Left hindlimb (tissue), 1 donor: ENCODE measurements at places on chromosomes 5 and 9.

DNA sequence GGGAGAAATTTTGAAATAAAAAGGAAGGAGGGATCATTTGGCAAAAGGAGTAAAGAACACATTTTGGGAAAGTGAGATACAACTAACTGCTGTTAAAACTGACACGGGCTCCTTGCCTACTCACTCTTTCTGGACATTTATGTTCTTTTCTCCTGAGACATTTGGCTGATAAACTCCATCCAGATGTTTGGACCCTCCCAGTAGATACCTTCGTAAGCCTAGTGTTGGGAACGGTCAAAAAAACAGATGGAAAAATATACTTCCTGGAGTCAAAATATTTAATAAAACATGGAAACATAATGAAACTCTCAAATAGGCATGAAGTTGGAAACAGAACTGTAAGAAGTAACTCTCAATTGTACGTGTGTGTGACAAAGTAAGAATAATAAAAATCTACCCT is 360.1 kb upstream of the RIOK2 start:
- DNase-seq = no peak

DNA sequence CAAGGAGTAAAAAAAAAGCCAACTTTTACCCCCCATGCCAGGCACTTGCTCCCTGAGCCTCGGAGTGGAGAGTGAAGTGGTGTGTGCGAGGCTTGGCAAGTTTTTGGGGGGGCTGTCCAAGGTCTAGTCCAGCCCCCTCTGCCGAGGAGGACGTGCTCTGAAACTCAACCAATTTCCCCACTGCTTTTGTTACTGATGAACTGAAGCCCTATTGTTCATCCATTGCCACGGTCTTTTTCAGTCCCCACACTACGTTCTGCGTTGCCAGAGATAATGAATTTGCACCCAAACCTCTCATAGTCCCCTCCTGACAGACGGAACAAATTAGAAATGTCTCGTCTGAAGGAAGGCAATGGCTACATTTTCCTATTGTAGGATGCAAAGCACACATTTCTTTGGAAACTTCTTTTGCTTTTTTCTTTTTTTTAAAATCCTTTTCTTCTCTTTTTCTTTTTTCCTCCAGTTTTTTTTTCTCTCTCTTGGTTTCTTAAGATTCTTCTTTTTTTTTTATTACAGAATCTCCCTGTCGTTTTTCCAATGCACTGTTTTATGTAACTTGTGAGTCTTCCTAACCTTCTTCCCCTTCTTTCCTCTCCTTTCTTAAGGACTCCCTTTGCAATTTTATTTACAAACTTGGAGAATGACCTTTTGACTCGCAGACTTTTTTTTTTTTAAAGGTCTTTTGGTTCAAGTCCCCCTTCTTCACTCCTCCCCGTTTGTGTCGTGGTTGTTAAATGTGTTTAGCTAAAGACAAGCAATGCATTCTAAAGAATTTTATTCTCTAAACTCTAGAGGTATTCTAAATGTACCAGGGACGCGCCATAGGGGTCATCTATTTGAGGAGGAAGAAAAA is 209.5 kb downstream of the MEF2C start:
- DNase-seq = no peak

DNA sequence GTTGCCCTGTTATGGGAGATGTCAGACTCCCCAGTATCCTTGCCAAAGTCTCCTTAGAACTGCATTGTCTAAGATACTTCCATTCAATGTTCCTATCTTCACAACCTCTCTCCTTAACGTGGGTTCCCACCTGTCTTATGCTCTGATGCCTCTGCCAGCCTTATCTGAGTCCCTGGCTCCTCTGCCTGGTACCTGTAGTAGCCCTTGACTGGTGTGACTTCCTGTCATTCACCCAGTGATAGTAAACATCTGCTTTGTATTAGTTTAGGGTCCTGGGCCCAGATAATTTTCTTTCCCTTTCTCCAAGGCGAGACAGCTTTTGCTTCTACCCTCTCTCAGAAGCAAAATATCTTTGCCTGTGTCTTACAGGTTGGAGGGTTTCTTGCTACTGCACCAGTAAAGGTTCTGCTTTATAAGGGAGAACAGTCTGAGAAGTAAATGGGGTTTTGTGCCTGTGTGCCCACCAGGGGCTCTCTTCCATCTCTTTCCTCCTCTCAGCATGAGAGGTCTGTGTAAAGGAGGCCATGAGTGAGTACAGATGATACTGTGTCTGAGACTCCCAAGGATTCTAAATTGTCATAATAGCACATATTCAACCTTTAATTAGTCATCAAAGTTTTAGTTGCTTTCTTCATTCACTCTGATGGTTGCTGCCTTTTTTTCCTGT is 220.8 kb downstream of the PRR16 start:
- DNase-seq = no peak

DNA sequence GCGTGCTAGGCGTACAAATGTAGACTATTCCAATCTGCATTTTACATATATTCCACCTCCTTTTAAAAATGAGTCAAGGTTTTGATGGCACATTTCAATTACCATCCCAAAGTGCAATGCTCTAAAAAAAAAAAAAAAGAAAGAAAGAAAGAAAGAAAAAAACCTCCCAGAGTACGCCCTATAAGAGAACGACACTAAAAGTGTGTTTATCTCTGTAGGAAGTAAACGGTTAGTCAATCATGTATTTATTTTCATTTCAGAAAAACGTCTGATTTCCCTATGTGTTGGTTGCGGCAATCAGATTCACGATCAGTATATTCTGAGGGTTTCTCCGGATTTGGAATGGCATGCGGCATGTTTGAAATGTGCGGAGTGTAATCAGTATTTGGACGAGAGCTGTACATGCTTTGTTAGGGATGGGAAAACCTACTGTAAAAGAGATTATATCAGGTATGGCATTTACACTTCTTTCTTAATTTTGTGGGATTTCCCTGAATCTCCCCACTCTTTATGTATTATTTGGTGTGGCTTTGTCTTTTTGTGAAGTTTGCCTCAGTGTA is 1.1 kb downstream of the ISL1 start:
- no peak for DNase-seq

- no peak for DNase-seq
Measured at GRCh38 chr5:126464959-126465358, 41.8 kb downstream of the GRAMD2B start.

DNA sequence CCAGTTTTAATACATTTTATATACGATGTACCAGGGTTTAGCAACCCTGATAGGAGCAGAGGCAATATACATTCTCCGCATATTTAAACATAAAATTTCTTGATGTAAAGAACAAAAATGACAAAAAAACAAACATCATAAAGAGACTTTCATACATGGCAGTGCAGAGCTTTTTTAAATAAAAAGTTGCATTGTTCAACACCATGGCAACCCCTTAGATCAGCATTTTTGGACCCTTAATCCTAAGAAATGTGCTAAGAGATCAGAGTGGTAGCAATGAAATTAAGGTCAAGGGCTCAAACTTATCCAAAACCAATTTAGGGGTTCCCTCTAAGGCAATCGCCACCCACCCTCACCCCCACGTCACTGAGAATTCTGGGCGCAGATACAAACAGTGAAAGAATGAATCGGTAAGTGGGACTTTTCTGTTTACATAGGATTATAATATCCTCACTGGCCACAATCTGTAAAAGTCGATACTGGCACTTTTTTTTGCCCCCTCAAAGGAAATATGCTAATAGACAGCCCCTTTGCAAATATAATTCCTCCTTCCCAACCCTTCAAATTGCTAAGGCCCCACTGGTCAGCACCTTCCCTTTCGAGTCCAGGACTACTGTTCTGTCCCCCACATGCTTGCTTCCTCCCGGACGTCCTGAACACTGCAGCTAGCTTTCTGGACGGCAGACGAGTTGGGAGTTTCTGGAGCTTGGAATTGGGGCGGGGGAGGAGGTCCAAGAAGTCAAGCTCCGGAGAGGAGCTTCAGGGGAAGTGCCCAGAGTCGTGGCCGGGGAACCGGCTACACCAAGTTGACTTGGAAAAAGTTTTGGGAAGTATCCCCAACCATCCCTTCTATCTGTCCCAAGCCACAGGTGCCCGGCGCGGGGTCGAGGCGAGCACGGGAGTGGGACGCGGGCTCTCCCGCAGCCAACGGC is 2.2 kb downstream of the GAS1 start:
- DNase-seq = peak; percentile 48

DNA sequence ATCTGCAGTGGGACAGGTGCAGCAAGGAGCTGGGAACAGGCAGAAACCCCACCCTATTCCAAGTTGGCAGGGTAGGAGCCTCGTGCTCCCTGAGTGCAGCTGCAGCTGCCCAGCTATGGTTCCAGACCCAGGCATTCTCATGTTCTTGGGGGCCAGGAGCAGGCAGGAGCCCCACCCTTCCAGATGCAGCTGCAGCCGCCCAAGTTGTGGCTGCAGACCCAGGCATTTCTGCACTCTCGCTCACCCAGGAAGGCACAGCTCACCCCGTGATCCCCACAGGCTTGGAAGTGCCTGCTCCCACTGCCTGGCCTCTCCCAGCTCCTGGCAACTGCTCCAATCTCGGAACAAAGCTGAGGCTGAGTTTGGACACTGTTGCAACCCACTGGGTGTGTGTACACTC is 275.8 kb upstream of the ADRA1B start:
- DNase-seq = no peak

DNA sequence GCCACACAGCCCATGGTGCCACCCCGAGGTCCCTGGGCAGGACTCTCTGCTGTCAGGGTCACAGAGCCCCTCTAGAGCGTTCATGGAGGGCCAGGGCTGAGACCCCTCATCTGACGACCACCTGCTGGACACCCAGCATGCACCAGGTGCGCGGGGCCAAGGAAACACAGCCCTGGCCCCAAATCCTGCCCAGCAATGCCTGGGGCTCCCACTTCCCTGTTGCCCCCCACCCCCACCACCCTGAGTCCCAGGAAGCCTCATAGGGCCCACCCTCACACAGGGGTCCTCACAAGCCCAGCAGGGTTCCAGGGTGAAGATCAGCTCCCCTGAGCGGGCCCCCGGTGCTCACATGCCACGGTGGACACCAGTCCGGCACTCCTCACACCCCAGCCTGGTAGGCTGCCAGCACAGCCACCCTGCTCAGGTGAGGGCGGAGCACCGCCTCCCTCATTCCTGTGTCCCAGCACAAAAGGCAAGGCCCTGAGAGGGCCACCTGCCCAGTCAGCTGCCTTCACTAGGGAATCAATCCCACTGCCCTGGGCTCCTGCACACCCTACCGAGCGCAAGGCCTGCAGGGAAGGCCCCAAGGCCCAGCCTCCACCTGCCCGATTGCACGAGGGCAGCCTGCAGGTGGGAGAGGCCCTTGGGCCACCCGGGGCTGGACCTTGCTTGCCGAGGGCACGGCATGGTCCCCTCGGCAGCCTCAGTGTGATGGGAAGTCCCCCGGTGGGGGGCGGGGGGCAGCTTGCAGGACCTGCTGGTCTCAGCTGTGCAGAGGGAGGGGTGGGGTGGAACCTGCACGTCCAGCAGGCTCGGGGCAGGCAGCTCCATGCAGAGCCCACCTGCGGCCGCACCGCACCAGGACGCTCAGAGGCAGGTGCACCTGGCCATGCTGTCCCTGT is 56.4 kb upstream of the UBAC1 start:
- DNase-seq = no peak

- DNase-seq = no peak
Measured at GRCh38 chr5:109030360-109031143, 282.9 kb downstream of the FER start.

DNA sequence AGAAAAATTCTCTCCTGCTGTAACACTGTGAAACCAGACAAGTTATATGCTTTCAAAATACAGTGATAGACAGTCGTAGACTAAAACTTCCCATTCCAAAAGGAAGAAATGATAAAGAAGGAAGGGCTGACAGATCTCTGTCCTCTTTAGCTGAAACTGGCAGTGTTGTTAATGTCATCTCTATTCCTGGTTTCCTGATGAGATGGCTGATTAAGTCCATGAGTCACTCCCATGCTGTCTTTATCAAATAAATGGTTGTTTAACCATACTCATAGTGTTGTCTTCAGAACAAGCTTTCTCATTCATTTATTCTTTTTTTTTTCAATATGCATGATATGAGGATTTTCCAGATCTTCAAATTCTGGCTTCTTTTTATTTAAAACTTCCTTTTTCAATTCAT is 952.2 kb upstream of the WWC1 start:
- DNase-seq = no peak

DNA sequence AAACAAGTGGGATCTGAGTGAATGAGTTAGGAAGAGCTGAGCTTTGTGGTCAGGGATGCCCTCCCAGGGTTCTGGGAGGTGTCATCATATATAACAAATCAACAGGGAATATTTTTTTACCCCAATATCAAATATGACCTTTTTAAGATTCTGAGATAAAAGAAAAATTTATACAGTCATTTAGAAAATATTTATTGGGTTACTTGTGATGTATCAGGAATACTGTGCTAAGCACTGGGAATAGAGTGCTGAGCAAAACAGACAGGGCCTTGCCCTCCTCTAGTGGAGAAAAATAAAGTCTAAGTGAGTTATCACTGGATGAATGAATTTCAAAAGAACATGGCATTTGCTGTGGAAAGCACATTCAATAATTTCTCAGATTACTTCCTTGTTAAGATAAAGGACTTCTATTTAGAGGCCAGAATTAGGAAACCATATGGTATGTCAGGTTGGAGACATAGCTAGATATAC is 102.9 kb downstream of the BOD1 start:
- no peak for DNase-seq

DNA sequence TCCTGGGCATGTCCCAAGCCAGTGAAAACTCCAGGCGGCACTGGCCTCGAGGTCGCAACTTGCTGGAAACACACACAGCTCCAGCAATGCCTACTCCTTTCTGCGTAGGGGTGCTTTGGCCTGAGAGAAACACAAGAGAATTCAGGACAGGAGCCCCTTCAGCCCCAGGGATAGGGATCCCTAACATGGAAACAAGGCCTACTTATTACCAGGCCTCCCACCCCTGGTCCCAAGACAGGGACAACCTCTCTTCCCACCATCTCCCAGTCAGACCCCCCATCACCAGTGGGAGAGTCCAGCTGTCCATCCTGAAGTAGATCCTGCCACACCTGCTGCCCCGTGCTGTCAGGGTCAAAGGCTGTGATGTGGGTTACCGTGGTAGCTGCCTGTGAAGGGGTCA is 7.8 kb downstream of the CREB3 start:
- DNase-seq = no peak

- no peak for DNase-seq
Measured at GRCh38 chr9:78122631-78123030, 91.0 kb upstream of the GNAQ start.

- no peak for DNase-seq
Measured at GRCh38 chr9:109349421-109349846, 28.6 kb upstream of the EPB41L4B start.
